Effector memory CD4-positive, alpha-beta T cell (primary cell): ENCODE measurements at places on chromosomes 1 and 21.

- no peak overlapping the region for H3K4me3 ChIP-seq
- H3K36me3 ChIP-seq: no peaks in the 10 kb centered on the region
- DNase-seq: no peak
- H3K27me3 ChIP-seq: no peaks in the 10 kb centered on the region
Observed at GRCh38 chr1:75502776-75503175, 108.1 kb downstream of the SLC44A5 start.

DNA sequence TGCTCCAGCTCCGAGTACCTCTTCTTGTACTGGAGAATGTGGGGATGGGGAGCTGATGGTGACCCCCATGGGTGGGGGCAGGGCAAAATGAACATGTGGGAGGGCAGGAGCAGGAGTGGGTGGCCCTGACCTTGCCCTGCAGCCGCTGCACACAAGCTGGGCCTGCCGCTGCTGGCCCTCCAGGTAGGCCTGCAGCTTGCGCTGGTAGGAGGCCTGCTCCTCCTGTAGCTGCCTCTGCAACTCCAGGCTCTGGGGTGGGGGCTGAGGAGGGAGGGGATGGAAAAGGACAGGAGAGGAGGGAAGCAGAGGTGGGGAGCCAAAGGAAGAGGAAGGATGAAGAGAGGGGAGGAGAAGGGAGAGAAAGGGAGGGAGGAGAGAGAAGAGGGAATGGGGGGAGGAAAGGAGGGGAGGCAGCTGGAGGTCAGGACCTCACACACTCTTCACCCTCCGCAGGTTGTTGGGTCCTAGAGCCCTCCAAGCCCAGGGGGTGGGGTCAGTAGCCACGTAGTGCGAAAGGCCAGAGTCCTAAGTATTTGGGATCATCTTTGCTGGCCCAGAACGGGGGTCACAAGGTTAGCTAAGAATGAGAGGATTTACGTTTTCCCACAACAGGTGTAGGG is 22.9 kb downstream of the RNU1-1 start:
- H3K4me3 ChIP-seq: no peak overlapping the region
- H3K4me1 ChIP-seq: no peaks in the 10 kb centered on the region
- H3K36me3 ChIP-seq: no peaks in the 10 kb centered on the region

GRCh38 chr1:212597487-212597886 is 11.1 kb upstream of the ATF3 start:
- H3K4me1 ChIP-seq: no peaks in the 10 kb centered on the region
- DNase-seq: no peak
- no peaks in the 10 kb centered on the region for H3K36me3 ChIP-seq
- H3K27me3 ChIP-seq: no peaks in the 10 kb centered on the region

DNA sequence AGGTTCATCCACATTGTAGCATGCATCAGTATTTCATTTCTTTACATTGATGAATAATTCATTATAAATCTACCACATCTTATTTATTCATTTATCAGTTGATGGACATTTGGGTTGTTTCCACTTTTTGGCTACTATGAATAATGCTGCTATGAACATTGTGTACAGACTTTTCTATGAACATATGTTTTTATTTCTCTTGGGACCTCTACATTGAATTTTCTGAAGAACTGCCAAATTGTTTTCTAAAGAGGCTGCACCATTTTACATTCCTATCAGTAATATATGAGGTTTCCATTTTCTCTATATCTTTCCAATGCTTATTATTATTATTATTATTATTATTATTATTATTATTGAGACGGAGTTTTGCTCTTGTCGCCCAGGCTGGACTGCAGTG is 81.3 kb upstream of the SELENON start:
- no peak overlapping the region for H3K4me3 ChIP-seq
- H3K27ac ChIP-seq: no peak overlapping the region
- no peaks in the 10 kb centered on the region for H3K27me3 ChIP-seq
- no peaks in the 10 kb centered on the region for H3K36me3 ChIP-seq
- peaks cover 5% of the 10 kb centered on the region for H3K4me1 ChIP-seq

DNA sequence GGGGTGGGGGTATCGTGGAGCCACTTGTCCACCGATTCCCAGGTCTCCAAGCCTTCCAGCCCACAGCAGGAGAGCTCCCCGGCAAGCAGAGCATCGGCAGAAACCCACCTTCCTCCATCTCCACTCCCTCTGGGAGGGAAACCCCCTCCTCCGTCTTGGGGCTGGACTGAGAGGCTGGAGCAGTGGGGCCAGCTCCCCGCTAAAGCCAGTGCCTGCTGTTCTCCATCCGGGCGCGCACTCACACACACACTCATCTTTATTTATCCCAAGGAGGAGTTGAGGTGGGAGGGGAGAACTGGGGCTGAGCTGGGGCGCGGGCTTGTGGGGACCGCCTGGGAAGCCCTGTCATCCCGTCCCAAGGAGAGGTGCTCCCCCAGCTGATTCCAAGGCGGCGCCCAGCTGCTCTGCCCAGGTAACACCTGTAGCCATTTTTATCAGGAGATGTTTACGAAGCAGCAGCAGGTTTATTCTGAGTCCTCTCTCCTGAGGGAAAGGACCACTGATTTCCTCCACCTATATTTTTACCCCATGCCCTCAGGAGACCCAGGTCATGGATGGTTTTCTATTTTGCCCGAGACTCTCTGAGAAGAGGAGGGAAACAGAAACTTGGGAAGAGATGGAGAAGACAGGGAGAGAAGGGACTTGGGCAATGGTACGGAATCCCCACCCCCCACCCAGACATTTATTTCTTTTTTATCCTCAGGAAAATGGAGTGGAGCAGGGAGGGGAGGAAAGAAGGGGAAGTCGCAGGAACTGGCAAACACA is 2.1 kb downstream of the KCNN3 start:
- peaks cover 6% of the 10 kb centered on the region for H3K4me1 ChIP-seq
- no peak overlapping the region for H3K27ac ChIP-seq
- DNase-seq: no peak
- H3K36me3 ChIP-seq: no peaks in the 10 kb centered on the region
- H3K27me3 ChIP-seq: peaks cover 14% of the 10 kb centered on the region
- H3K4me3 ChIP-seq: no peak overlapping the region

GRCh38 chr21:39073063-39073462 is 110.2 kb downstream of the PSMG1 start:
- no peaks in the 10 kb centered on the region for H3K36me3 ChIP-seq
- no peaks in the 10 kb centered on the region for H3K27me3 ChIP-seq
- no peak overlapping the region for H3K27ac ChIP-seq
- H3K4me1 ChIP-seq: no peaks in the 10 kb centered on the region
- no peak overlapping the region for H3K4me3 ChIP-seq
- no peak for DNase-seq

DNA sequence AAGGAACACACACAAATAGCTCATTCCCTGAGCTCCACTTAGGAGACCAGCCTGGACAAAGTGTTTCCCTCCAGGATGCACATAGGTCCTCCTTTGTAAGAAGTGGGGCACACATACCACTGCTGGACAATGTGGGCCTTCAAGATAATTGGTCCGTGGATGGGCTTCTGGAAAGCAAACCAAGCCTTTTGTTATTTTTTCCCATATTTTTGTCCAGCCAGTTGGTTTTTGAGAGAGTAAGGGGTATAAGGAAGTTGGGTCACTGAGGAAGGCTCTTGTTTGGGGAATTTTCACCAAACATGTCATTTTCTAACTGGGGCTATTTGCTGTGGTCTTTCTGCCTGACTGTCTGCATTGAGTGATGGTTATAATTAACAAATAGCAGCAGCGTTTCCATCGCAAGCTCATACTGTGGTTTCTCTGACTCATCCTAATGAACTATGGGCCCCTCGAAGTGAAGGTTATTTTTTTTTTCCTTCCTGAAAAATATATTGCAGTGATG is 306.3 kb upstream of the DUSP10 start:
- H3K27me3 ChIP-seq: no peaks in the 10 kb centered on the region
- H3K4me1 ChIP-seq: no peaks in the 10 kb centered on the region
- no peak overlapping the region for H3K4me3 ChIP-seq
- H3K27ac ChIP-seq: no peak overlapping the region
- no peak for DNase-seq

- no peaks in the 10 kb centered on the region for H3K36me3 ChIP-seq
- H3K4me3 ChIP-seq: no peak overlapping the region
- peaks cover 5% of the 10 kb centered on the region for H3K4me1 ChIP-seq
- DNase-seq: no peak
Observed at GRCh38 chr1:18638835-18639364, 8.3 kb downstream of the PAX7 start.

DNA sequence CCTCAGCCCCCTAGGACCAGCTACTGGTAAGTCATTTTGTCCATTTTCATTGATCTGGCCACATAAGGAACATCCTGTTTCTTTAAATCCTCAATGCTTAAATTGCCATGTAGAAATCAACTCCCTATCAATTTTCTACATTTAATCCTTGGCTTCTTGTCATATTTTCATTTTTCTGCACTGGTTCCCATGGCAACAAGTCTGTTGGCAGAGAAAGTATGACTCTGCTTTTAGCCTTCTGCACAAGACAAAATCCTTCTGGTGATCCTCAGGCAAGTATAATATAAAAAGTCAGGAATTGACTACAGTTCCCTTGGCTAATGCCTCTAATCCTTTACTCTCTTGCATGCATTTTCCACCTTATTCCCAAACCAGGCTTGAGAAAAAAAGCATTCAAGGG is 65.0 kb downstream of the LRRC40 start:
- no peaks in the 10 kb centered on the region for H3K36me3 ChIP-seq
- H3K27ac ChIP-seq: no peak overlapping the region
- no peak overlapping the region for H3K4me3 ChIP-seq
- H3K4me1 ChIP-seq: no peaks in the 10 kb centered on the region
- no peaks in the 10 kb centered on the region for H3K27me3 ChIP-seq

DNA sequence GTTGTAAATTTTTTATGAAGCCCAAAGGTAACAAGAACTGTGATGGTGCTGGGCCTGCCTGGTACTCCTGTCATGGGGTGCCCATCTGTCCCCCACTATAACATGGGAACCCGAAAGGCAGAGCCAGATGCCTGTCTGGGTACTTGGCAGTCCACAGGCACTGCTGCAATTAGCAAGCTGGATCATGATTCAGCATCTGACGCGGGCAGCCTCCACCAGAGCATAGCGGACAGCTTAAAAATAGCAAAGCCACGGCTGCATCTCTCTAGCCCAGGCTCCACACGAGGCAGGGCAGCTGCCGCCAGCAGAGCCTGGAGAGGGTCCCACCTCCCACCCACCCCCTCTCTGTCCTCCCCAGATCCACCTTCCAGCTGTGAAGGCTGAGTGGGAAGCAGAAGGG is 22.9 kb downstream of the SUSD4 start:
- H3K4me3 ChIP-seq: no peak overlapping the region
- H3K4me1 ChIP-seq: no peaks in the 10 kb centered on the region
- no peaks in the 10 kb centered on the region for H3K36me3 ChIP-seq
- no peak for DNase-seq

- no peak overlapping the region for H3K4me3 ChIP-seq
- no peaks in the 10 kb centered on the region for H3K36me3 ChIP-seq
- DNase-seq: no peak
- no peak overlapping the region for H3K27ac ChIP-seq
Observed at GRCh38 chr1:246797597-246797996, 73.4 kb downstream of the SCCPDH start.

- H3K4me3 ChIP-seq: no peak overlapping the region
- H3K36me3 ChIP-seq: peaks cover 31% of the 10 kb centered on the region
- H3K4me1 ChIP-seq: no peaks in the 10 kb centered on the region
- H3K27me3 ChIP-seq: no peaks in the 10 kb centered on the region
- no peak for DNase-seq
- H3K27ac ChIP-seq: no peak overlapping the region
Observed at GRCh38 chr1:233261695-233262094, 33.8 kb downstream of the PCNX2 start.

- DNase-seq: no peak
- no peaks in the 10 kb centered on the region for H3K4me1 ChIP-seq
- no peak overlapping the region for H3K4me3 ChIP-seq
Observed at GRCh38 chr1:14658642-14659041, 60.2 kb downstream of the KAZN start.

- H3K27me3 ChIP-seq: peaks cover 4% of the 10 kb centered on the region
- no peak for DNase-seq
- no peak overlapping the region for H3K27ac ChIP-seq
Observed at GRCh38 chr1:2803931-2804627, 2.6 kb upstream of the TTC34 start.

GRCh38 chr1:101005871-101006270 is 19.7 kb downstream of the DPH5 start:
- H3K36me3 ChIP-seq: peaks cover 6% of the 10 kb centered on the region
- H3K4me1 ChIP-seq: peaks cover 32% of the 10 kb centered on the region
- no peak overlapping the region for H3K27ac ChIP-seq
- peak; percentile 2 for DNase-seq
- no peak overlapping the region for H3K4me3 ChIP-seq

GRCh38 chr1:6419804-6420453 is at the start of gene HES2:
Gene HES2, minus strand, starts transcription at chr1:6419919. Its CDS starts 99 bp downstream, at chr1:6419820.
- no peak within 1 kb of the TSS for H3K27ac ChIP-seq
- peak within 1 kb of the TSS; percentile 43 for H3K4me3 ChIP-seq
- H3K27me3 ChIP-seq: peaks cover 66% of the 10 kb centered on the region
- DNase-seq: no peak
- H3K4me1 ChIP-seq: peaks cover 38% of the 10 kb centered on the region
- no peaks in the 10 kb centered on the region for H3K36me3 ChIP-seq

DNA sequence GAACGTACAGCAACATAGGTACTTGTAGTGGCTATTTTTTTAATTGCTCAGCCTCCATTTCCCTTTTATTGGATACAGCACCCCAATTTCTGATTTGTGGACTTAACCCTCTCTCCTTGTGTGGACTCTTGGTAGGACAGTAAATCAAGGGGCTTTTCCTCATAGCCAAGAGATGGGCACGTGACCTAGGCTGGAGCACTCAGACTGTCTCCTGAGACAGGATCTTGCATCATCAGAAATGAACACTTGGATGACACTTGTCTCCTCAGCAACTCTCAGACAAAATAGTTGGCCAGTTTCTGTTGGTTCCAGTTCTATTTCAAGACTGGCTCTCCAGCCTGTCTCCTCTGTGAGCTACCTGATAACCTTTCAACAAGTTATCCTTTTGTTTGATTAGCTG is 112.9 kb upstream of the ZNF678 start:
- no peak for DNase-seq
- no peaks in the 10 kb centered on the region for H3K36me3 ChIP-seq
- no peaks in the 10 kb centered on the region for H3K27me3 ChIP-seq
- H3K4me3 ChIP-seq: no peak overlapping the region
- H3K4me1 ChIP-seq: no peaks in the 10 kb centered on the region

GRCh38 chr21:46184625-46185555 is 631 bp upstream of the SPATC1L start:
- no peaks in the 10 kb centered on the region for H3K36me3 ChIP-seq
- DNase-seq: peak; percentile 45
- peak overlapping the region; percentile 56 for H3K4me3 ChIP-seq

GRCh38 chr21:35026617-35027562 is 22.2 kb downstream of the RUNX1 start:
- peaks cover 72% of the 10 kb centered on the region for H3K4me1 ChIP-seq
- peak overlapping the region; percentile 44 for H3K4me3 ChIP-seq
- H3K27ac ChIP-seq: peak overlapping the region; percentile 91
- H3K36me3 ChIP-seq: peaks cover 2% of the 10 kb centered on the region

- no peak overlapping the region for H3K4me3 ChIP-seq
- no peaks in the 10 kb centered on the region for H3K4me1 ChIP-seq
- no peak overlapping the region for H3K27ac ChIP-seq
- H3K36me3 ChIP-seq: no peaks in the 10 kb centered on the region
- H3K27me3 ChIP-seq: no peaks in the 10 kb centered on the region
Observed at GRCh38 chr1:42430286-42431135, 25.3 kb downstream of the ZMYND12 start.

GRCh38 chr1:40478276-40478675 is 1.2 kb downstream of the ZFP69 start:
- no peak for DNase-seq
- no peaks in the 10 kb centered on the region for H3K27me3 ChIP-seq
- no peak overlapping the region for H3K4me3 ChIP-seq
- peaks cover 20% of the 10 kb centered on the region for H3K36me3 ChIP-seq
- no peak overlapping the region for H3K27ac ChIP-seq

- no peaks in the 10 kb centered on the region for H3K27me3 ChIP-seq
- H3K27ac ChIP-seq: peak overlapping the region; percentile 37
- H3K4me1 ChIP-seq: peaks cover 4% of the 10 kb centered on the region
- peak; percentile 22 for DNase-seq
Observed at GRCh38 chr1:7680207-7680954, 90.7 kb upstream of the VAMP3 start.
